ENCODE measurements at places on chromosomes 1 and 21.

- peak; percentile 26 for DNase-seq
Measured at GRCh38 chr1:211935448-211935970, 99.8 kb downstream of the INTS7 start.

DNA sequence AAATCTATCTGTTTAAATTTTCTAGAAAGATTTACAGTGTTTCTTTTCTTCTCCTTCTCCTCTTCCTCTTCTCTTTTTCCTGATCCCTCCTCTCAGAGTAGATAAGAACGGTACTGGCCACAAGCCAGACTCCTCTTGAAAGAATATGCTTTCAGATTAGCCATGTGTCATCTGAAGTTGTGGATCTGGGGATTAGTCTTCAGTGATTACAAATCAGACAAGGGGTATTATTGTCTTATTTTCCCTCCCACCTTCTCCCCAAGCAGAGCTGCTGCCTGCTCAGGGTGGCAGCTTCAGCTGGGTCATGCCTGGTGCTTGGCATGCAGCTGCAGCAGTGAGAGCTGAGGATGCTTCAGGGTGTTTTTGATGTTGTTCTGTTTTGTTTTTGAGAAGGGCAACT lies 42.7 kb downstream of the SGIP1 start:
- DNase-seq, result no peak

GRCh38 chr1:112715264-112716053 lies at the start of gene PPM1J:
PPM1J (minus strand) TSS chr1:112715332; CDS start chr1:112715301, 31 bp downstream.
- DNase-seq, result peak; percentile 92

- no peak for DNase-seq
Measured at GRCh38 chr1:46087891-46088290, 44.5 kb downstream of the PIK3R3 start.

GRCh38 chr1:239243006-239243405 lies 143.4 kb upstream of the CHRM3 start:
- DNase-seq, result no peak

DNA sequence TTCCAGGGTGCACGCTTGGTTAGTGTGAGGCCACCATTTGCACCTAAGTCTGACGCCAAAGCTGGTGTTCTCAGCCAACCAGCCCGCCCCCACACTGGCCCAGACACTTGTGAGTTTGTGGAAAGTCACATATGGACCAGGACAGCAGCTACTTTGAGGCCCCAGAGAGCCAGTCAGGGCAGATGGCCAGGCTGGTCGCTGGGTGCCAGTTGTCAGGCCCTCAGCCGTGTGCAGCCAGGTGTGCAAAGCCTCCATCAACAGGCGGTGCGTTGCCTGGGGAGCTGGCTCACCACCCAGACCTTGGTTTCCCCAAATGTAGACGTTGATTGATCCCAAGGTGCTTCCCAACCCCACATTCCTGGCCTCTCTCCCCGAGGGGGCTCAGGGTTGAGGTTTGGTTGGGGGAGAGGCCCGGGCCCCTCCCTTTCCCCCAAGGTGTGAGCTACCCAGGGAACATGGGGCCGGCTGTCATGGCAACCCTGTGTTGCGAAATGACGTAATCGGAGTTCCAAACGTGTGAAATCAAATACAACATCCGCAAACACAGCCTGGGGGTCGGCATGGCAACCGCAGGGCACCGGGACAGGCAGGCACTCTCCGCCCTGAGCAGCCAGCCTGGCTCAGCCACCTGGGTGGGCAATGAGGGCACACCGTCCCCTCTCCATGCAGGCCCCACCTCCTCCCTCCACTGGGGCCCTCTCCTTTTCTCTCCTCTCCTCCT lies 42.2 kb upstream of the WNT4 start:
- no peak for DNase-seq

DNA sequence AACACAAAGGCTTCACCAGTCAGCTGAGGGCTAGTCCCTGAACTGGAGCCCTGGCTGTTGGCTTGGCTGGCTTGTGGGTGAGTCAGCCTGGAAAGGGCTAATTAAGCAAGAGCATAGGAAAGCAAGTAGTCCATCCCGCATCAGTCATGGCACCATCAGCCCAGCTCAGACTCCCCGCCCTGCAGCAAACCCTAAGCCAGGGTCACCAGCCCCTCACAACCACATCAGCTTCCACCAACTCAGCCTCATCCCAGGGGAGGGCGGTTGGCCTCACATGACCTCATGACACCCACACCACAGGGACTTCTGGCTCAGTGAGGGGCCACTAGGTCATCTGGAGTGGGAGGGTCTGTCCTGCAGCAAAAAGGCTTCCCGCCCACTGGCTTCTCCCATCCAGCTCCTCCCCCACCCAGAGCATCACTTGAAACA lies 7.0 kb upstream of the SPATC1L start:
- DNase-seq, result no peak

- no peak for DNase-seq
Measured at GRCh38 chr21:25564349-25564948, 42.8 kb downstream of the MRPL39 start.

- no peak for DNase-seq
Measured at GRCh38 chr1:117664314-117664713, 58.5 kb downstream of the TENT5C start.

- no peak for DNase-seq
Measured at GRCh38 chr1:239817801-239818200, 273.9 kb upstream of the FMN2 start.

DNA sequence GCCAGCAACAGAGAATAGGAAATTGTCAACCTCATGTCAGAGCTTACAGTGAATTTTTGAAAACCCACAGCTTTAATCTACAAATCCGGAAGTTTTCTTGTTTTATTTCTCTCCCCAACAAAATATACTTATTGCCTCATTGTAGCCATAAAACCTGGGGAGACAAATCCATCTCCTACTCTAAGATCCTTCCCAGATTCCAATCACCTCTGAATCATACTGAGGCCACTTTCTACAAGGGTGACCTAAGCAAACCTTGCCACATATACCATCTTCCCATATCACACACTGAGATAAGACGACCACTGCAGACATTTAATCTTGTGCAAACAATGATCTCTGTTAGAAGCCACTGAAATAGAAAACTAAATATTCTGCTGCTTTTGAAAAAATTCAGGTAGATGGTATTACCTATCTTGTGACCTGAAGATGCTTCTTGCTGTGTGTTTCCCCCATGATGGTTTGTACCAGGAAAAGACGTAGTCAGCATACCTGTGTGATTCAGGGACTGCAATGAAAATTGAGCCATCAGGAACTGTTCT lies 171.5 kb upstream of the DUSP10 start:
- no peak for DNase-seq

DNA sequence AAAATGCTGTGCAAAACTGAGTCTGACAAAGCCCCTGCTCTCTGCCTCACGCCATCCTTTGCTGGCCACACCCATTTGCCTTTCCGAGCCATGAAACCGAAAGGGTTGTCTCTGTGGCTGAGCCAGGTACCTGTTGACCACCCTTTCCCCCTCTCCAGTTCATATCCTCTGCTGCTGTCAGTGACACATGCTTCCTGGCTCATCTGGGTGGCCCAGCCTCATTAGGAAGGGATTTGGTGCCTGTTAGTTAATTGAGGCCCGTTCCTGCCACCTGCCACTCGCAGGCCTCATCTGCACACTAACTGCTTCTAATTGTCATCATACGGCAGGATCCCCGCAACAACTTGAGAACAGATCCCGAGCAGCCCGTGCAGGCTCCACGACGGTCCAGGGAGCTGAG lies 79.2 kb downstream of the OLIG1 start:
- DNase-seq, result no peak

DNA sequence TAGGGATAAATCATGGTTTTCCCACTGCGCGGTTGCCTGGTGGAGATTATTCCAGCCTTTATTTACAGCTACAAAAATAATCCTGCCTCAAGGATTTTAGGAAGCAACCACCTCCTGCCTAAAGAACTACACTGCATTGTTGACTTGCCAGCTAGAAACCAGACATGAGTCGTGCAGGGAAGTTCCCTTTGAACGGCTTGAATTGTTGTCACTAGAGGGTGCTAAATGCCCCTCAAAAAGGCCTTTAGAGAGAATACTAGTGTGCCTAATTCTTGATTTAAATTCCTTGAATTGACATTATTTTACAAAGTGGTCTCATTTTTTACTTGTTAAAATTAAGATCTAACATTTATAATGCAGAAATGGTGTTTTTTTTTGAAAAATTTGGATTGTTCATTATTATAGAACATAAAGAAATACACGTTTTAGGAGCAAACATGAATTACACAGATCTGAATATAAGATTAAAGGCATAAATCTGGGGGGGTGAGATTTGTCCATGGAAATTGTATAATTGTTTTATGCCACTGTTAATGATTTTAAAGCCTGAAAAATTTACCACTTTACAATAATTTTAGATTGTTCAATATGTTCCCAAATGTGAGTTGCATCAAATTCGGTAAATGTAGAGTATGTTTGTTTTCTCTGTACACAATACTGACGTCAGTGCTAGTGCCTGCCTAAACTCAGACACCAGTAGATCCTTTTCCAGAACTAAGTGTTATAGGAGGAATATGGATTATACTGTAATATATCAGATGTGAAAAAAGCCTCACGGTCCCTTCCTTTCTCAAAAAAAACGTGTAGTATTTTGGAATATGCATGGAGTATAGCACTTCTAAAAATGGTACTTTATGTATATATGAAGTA lies 7.6 kb upstream of the ERG start:
- DNase-seq, result no peak

GRCh38 chr21:14687268-14687625 lies 141.1 kb upstream of the SAMSN1 start:
- no peak for DNase-seq

GRCh38 chr1:115377411-115377810 lies 39.4 kb upstream of the NGF start:
- DNase-seq, result no peak

- DNase-seq, result no peak
Measured at GRCh38 chr1:202268032-202268431, 73.7 kb downstream of the UBE2T start.

- DNase-seq, result no peak
Measured at GRCh38 chr1:17045634-17046333, 8.0 kb downstream of the SDHB start.

GRCh38 chr1:40945491-40945973 lies 34.0 kb upstream of the CTPS1 start:
- no peak for DNase-seq

DNA sequence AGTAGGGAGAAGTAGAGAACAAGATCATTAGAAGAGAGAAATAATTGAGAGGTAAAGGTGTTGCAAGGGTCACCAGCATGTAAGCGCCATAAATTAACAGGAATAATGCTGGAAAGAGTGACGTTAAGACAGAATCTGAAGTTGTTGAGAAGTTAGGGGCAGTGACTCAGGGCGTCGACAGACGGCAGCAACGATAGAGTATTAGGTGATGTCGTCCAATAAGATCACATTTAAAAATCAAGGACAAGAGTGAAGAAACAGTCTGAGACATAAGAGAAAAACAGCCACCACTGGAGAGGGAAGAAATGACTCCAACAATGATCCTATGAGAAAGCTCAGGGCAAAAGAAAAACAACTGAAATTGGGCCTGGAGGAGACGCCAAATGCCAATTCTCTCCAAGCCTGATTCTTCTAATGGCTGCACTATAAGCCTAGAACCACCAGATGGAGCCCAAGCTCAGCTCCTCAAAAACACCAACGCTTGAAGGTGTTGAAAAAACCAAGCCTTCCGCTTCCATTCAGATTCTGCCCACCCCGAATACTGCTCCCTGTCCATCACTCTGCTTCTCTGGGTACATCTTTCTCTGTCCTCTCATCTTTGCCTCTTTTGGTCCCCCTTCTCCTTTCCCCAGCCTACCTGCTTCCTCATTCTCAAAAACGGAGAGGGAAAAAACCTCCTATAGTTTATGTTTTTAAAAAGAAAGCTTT lies 70.0 kb downstream of the LUZP1 start:
- no peak for DNase-seq

DNA sequence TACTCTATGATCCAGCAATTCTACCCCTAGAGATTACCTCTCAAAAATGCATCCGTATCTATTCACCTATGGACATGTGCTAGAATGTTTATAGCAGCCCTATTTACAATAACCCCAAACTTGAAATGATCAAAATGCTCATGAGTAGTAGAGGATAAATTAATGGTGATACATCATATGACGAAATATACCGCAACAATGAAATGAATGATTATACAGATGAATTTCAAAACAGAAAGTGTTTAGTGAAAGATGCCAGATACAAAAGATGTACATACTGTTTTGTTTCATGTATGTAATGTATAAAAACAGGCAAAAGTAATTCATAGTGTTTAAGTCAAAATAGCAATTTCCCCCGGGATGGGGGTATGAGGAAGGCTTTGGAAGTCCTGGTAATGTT lies 91.0 kb upstream of the CD55 start:
- no peak for DNase-seq

GRCh38 chr1:53811414-53811851 lies 26.7 kb downstream of the NDC1 start:
- DNase-seq, result no peak

GRCh38 chr1:3271866-3272265 lies 182.6 kb upstream of the ARHGEF16 start:
- no peak for DNase-seq

DNA sequence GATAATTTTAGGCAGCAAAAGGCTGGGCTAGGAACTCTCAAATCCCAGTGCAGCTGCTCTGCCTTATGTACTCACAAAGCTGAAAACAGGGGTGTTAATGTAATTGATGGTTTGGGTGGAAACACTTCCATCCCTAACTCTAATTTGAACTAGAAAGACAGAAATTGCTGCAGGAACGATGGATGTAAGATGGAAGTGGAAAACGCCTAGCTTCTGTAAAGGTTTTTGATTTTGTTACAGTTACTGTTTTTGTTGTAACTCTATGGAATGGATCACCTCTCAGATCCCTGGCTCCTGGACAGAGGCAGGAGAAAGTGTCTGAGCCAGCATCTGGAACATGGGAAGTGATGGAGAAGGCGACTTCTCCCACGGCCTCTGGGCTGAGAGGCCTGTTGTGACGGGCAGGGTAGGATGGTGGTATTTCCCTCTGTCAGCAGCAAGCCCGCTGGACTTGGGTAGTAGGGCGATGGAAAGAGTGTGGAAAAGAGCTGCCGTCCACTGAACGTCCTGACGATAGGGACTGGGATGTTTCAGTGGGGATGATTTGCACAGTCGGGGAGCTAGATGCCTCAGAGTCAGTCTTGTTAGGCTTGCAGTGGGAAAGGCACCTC lies 1.6 kb downstream of the TRAF5 start:
- no peak for DNase-seq

DNA sequence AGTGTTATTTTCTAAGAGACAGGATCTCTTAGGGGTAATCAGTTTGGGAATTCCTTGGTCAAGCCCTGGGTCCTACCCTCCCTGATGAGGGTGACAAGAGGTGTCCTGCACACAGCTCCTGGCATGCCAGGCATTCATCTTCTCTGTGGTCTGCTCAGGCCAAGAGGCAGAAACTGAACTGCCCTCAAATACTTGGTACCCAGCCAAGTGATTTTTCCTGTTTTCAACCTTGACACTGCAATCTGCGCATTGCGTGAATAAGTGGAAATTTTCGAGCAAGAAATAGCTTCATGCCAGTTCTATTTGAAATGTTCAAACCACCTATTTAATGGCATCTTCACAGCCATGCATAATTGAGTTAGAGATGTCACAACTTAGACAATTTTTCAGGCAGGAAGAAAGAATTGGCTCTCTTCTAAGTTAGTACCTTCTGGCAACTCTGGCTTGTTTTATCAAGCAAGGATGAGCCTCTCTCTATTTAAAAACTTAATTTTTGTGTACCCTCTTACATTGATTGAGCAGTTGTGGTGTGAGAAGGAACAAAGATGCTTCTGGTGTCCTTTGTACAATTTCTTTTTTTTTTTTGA lies 27.0 kb downstream of the DNM3 start:
- no peak for DNase-seq

- DNase-seq, result no peak
Measured at GRCh38 chr1:51313268-51313852, 17.0 kb downstream of the TTC39A start.

GRCh38 chr21:20591284-20591683 lies 406.9 kb upstream of the NCAM2 start:
- no peak for DNase-seq

GRCh38 chr21:14474995-14475394 lies 71.1 kb downstream of the SAMSN1 start:
- DNase-seq, result no peak

All from stimulated activated CD8-positive, alpha-beta memory T cell treated with anti-CD3 and anti-CD28 coated beads, Interleukin-7, amount 100 ng/mL, for 24 hours (primary cell).